ENCODE measurements at places on chromosomes 7 and 10.

GRCh38 chr7:77697535-77697831, 1.2 kb downstream of the RSBN1L start:
- DNase-seq, result no peak

- no peak for DNase-seq
Measured at GRCh38 chr7:102077081-102077480, 209.6 kb upstream of the SH2B2 start.

GRCh38 chr10:23412223-23412622, 26.7 kb upstream of the OTUD1 start:
- peak; percentile 47 for DNase-seq

DNA sequence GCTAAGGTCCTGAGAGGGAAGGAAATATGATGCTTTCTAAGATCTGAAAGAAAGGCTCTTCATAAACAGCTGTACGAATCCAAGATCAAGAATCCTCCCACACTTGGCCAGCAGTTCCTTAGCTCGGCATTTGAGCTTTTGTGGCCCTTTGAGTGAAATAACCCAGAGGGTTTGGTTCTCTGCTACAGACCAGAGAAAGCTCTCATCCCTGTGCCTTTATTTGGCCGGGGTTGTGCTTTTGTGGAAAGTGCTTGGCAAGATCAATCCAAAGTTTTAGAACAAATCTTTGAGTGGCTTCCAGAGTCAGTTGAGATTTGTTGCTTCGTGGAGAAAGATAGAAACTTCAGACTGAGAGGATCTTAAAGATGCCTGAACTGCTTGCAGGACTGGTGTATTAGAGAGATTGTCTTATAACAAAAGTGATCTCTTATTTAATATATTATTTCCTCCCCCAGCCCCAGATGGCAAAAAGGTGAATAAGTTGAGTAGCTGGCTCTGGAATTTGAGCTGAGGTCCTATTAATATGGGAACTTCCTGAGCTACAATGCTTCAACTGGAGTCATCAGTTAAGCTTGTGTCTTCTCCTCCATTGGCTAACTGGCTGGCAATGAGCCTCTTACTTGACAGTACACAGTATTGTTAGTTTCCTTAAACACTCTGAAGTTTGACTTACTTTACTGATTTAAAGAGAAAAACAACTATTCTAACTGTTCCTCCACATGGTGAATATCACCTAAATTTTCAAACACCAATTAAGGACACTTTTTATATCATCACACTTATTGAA, 687.3 kb downstream of the MAGI2 start:
- no peak for DNase-seq

DNA sequence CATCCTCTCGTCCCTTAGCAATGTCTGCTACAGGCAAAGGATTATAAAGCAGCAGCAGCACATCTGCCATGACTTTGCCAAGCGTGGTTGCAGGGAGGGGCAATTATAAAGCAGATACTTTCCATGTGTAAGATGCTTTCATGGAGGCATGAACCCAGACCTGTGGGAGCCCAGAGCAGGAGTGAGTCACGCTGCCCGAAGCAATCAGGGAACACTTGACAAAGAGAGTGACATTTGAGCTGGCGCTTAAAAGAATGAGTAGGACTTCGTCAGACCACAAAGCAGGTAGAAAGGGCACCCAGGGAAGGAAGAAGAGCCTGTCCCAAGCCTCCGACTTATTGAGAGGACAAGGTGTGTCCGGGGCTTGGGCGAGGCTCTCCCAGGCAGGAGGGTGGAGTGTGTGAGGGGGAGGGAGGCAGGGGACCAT, 147.2 kb downstream of the MYOF start:
- peak; percentile 47 for DNase-seq

DNA sequence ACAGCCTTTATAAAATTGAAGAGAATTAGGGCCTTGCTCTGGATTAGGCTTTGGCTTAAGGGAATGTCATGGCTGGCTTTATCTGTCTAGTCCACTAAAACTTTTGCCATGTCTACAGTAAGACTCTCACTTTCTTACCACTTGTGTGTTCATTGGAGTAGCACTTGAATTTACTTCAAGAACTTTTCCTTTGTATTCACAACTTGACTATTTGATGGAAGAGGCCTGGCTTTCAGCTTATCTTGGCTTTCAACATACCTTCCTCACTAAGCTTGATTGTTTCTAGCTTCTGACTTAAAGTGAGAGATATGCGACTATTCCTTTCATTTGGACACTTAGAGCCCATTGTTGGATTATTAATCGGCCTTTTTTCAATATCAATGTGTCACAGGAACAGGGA, 96.1 kb downstream of the TPST1 start:
- no peak for DNase-seq

DNA sequence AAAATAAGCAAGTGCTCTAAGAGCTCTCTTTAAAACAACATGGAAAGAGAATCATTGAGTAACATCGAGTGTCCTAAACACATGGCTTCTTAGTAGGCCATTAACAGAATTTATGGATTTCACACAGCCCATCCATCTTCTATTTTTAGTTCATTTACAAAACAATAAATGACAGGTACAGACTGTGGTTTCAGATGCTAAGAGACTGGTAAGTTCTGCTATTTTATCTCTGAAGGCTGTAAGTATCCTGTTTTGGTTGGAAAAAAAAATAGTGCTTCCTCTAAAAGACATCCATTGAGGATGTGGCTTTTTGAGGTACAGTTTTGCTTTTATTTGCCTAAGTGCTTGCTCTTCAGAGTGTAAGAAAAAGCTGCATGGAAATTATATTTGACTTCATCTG, 27.4 kb upstream of the GNAI1 start:
- DNase-seq, result no peak

DNA sequence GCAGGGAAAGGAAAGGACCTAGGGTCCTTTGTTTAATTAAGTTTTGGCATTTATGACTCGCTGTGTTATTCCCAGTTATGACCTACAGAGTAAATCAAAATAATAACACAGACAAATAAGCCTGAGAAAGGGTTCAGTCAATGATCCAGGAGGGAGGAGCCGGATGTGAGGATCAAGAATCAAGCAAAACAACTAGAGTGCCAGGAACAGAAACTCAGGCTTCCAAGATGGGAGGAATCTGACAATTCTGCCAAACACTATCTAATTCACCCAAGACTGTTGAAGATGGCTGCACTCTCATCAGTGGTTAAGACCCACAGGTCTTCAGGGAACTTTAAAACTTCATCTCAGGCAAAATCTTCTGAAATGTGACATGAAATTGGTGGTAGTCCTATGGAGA, 50.3 kb upstream of the PIP4K2A start:
- peak; percentile 35 for DNase-seq

GRCh38 chr10:77501846-77502261, 135.8 kb downstream of the KCNMA1 start:
- peak; percentile 37 for DNase-seq

DNA sequence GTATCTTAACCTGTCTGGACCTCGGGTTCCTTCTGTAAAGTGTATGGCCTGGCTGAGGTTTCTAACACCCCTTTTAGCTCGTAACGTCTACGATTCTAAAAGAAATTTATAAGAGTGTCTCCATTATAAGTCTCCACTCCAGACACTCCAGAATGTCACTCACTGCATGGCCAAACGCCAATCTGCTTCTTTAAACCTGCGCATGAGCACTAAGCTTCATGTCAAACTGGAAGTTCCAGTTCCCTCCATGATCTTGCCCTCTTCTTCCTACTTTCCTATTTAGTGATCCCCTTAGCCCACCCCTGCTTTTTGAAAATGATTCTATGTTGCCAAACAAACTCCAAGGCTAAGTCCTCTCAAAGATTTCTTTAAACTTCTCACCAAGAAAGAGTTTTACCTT, 241.4 kb upstream of the NPVF start:
- DNase-seq, result no peak

DNA sequence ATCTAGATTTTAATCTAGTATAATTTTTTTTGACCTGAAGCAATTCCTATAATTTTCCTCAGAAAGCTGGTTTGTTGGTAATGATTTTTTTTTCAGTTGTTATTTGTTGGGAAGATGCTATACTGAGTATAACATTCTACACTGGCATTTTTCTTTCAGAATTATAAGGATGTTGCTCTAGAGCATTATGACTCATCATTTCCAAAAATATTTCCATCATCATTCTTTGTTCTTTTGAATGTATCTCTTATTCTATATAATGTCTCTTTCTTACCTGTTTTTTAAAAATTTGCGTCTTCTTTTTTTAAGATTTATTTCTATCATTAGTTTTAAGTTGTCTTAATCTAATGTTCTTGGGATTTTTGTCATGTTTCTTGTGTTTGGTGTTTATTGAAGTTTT, 356.5 kb upstream of the KCND2 start:
- no peak for DNase-seq

GRCh38 chr7:2610898-2611297, 20.9 kb upstream of the TTYH3 start:
- no peak for DNase-seq

DNA sequence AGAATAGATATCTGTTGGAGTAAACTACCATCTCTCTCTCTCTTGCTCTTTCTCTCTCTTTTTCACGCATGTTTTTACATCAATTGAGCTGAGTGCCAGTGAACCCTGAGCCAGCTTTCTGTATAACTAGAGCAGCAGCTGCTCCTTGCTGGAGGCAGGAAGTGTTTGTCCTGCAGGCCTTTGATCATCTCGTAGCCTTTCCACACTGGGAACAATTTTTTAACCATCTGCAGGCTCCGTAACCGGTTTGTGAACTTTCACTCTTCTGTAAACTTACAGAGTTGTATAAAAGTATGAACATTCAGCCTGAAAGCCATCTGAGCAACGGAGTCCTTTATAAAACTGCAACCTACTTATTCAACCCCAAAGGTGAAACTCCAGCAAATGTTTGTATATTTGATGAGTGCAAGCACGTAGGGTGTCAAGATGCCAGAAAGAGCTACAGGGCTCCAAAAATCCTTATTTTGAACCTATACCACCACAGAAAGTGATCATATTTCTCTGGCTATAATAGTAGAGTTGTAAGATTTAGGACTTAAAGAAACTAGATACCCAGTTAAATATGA, 162.8 kb upstream of the NFE2L3 start:
- no peak for DNase-seq

DNA sequence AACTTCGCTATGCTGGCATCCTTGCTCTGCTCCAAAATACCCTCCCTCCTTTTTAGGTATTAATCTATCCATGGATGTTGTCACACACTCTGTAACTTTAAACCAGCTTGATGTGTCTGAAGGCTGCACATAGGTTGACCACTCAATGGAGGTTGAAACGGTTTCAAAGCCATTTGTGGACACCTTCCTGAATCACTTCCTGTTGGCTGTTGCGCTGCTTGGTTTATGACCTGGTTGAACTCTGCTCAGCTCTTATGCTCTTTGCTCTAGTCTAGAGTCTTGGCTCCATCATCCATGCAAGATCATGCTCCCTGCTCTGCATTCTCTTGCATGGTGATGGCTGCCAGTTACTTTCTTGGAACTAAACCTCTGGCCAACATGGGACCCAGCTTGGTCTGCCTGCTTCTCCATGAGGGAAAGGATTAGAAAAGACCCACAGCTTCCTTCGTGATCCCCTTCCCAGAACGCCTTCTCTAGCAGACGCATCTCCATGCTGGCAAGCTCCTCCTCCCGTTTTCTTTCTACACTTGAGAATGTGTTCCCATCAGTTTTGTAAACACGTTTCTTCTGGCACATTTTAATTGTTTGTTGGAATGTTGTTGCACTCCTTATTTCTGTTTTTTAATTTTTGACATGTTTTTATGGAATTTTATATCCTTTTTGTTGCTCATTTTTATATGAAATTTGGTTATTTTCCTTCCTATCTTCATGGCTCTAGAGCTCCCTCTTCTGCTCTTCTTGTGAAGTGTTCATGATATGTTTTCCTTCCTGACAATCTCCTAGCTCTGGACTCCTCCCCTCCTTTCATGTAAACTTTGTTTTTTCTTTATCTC, 149.8 kb downstream of the XPNPEP1 start:
- DNase-seq, result peak; percentile 48

DNA sequence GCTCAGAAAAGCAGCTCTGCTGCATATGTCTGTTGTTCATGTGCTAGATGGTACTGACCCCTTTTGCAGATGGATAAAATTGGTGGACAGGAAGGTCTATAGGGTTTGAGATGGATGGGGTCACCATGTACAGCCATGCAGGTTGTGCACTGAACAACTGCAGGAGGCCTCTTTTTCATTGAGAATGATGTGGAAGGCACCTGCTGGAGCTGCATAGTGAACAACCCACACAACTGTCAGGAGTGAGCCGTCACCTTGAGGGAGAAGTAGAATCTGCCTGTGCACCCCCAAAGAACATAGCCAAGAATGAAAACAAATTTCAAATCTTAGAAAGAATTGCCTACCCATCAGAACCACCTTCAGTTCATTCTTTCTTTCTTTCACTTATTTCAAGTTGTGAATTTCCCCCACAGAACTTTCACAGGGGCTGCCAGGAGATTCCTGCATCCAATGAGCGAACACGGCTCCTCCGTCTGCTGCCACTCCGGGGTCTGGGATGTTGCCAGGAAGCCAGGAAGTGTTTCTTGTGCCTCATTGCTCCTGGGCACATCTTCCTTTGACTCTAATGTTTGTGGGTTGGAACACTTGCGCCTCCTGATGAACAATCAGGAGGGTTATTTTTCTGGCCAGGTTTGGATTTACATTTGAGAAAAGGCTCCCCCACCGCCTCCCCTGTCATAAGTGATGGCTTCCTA, 53.7 kb upstream of the DOCK1 start:
- DNase-seq, result no peak

DNA sequence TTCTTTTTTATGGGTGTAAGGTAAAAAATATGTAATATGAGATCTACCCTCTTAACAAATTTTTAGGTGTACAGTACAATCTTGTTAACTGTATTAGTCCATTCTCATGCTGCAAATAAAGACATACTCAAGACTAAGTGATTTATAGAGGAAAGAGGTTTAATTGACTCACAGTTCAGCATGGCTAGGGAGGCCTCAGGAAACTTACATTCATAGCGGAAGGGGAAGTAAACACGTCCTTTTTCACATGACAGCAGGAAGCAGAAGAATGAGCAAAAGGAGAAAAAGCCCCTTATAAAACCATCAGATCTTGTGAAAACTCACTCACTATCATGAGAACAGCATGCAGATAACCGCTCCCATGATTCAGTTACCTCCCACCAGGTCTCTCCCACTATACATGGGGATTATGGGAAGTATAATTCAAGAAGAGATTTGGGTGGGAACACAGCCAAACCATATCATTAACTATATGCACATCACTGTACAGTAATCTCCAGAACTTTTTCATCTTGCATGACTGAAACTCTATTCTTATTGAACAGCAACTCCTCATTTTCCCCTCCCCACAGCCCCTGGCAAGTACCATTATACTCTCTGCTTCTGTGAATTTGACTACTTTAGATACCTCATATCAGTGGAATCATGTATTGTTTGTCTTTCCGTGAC, 127.4 kb downstream of the WNT2 start:
- DNase-seq, result no peak

DNA sequence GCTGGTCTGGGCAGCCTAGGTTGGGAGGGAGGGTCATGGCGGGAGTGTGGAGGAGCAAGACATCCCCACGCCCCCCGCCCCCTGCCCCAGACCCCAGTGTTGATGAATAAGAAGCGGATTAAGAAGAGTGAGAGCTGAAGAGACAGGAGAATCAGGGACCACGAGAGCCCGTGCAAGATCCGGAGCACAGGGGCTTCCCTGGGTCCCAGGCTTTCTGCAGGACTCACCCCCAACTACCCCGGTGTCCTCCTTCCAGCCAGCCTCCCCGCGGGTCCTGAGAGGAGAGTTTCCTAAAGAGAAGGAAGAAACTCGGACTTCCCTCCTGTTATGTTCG, 20.1 kb downstream of the GHRHR start:
- no peak for DNase-seq

- DNase-seq, result peak; percentile 56
Measured at GRCh38 chr7:100493476-100494264, 9.9 kb downstream of the NYAP1 start.

GRCh38 chr7:17530741-17531421, 232.4 kb downstream of the AHR start:
- peak; percentile 58 for DNase-seq
